ENCODE measurements at places on chromosomes 1 and 21. TPM values are rescaled to one million over a fixed set of nuclear protein-coding genes. Genes with fewer than 3 reads are reported as not detected.

GRCh38 chr1:12467570-12468286 lies 150.3 kb downstream of the DHRS3 start:
- no peak for DNase-seq

GRCh38 chr1:100038660-100039287 lies 69.0 kb downstream of the SLC35A3 start:
- DNase-seq, result peak; percentile 62

GRCh38 chr1:152048416-152049009 lies 11.7 kb upstream of the S100A11 start:
- peak; percentile 83 for DNase-seq

SYT14 gene
- total RNA-seq, result not detected

- DNase-seq, result no peak
Observed at GRCh38 chr1:54115520-54115919, 37.3 kb downstream of the CDCP2 start.

DNA sequence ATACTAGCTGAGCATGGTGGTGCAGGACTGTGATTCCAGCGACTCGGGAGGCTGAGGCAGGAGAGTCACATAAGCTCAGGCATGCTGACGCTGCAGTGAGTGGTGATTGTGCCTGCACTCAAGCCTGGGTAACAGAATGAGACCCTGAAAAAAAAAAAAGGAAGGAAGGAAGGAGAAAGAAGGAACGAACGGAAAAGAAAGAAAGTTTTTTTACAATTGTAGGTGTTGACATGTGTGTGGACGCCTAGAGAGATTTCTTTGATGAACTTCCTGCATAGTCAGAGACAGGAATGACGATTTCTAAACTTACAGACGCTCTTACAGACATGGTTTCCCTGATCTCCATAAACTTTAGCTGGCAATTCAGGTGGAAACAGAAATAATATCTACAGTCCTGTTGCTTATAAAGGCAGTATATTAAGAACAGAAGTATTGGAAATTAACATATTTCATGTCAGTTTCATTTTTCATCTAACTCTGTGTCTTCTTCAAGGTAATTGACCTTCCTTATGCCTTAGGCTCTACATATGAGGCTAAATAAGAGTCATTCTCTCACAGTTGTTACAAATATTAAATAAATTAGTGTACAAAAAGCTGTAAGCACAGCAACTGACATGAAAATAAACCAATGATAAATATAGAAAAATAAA lies 4.1 kb downstream of the SAMSN1 start:
- DNase-seq, result peak; percentile 28

GRCh38 chr1:193115629-193116227 lies 6.1 kb upstream of the CDC73 start:
- no peak for DNase-seq

CFHR2 gene
- total RNA-seq, result not detected

- DNase-seq, result peak; percentile 84
Observed at GRCh38 chr1:27099587-27100334, 55.2 kb downstream of the SLC9A1 start.

DNA sequence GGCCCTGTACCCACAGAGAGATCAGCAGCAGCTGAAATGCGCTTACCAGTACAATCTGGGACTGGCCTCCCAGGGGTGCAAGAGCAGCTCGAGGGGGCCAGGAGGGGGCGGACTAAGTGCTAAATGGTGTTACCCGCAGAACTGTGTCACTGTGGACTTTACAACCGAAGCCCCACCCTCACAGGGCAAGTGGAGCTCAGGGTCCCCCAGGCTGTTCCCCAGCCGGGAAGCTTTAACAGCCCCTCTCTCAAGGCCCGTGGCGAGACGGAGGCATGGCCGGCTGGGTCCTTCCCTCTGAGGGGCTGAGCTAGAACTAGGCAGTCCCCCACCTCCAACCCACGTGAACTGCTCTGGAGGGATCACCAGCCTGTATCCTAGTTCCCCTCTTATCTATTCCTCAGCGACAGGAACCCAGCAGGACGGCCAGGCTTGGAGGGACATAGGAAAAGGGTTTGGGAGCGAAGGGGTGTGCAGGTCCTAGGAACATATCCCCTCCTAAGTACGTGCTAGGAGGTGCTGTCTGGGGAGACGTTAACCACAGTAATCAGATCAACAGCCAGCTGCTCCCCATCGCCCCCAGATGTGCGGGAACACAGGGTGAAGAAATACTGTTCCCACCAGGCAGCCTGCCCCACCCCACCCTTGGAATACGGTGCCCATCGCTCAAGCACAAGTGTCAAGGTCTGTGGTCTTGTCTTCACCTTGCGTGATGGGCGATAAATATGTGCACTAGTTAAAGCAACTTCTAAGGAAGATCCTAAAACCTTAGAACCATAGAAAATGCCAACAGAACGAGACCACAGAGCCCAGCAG lies 24.4 kb downstream of the ZBTB17 start:
- DNase-seq, result no peak

DNA sequence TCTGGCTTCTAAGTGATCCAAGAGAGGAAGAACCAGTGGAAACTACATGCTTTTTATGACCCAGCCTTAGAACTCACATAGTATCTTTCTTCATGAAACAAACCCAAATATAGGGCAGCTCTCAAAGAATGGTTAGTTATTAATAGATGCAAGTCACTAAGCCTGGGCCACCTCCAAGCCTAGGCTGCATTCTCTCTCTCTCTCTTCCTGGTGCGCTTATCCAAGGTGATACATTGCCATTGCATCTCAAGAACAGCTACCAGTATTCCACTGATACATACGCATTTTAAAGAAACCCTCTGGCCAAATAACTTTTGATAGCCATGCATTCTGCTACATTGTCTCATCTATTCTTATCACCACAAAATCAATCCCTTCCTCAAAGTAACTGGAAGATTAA lies 455.6 kb upstream of the ADGRL2 start:
- no peak for DNase-seq

DNA sequence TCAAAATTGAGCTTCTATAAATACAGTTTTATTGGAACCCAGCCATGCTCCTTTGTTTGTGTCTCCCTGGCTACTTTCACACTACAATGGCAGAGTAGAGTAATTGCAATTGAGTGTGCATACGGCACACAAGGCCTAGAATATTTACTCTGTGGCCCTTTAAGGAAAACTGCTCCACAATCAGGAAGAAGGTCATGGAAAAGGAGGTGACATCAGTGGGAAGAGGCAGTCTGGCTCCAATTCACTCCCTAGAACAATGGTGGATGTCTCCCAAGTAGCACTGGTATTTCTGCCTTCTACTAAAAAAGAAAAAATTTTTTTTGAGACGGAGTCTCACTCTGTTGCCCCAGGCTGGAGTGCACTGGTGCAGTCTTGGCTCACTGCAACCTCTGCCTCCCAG lies 51.3 kb downstream of the KRTAP19-8 start:
- DNase-seq, result no peak

GSTM2 gene
- 20.7 TPM for total RNA-seq

- no peak for DNase-seq
Observed at GRCh38 chr21:33388188-33388587, 15.0 kb upstream of the IFNGR2 start.

BRINP3 gene
- under 0.01 TPM for total RNA-seq

POU3F1 gene
- total RNA-seq, result 0.27 TPM

DNA sequence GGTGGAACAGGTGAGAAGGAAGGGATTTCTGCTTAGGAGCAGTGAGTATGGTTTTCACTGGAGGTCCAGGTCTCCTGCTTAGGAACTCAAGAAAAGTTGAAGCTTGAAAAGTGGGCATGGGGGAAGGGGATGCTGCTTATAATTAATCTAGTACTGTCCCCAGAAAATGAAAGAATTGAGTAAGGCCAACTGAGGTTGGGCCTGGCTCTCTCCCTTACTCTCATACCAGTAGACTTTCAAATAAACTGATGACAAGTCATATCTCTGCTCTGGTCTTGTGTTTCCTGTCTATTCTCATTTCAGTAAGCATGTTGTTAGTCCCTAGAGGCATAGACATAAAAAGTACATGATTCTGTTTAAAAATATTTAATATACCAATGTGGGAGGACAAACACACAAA lies 26.4 kb downstream of the CD48 start:
- no peak for DNase-seq

TNFRSF25 gene
- total RNA-seq, result 7.3 TPM

SYTL1 gene
- 108 TPM for total RNA-seq

DNA sequence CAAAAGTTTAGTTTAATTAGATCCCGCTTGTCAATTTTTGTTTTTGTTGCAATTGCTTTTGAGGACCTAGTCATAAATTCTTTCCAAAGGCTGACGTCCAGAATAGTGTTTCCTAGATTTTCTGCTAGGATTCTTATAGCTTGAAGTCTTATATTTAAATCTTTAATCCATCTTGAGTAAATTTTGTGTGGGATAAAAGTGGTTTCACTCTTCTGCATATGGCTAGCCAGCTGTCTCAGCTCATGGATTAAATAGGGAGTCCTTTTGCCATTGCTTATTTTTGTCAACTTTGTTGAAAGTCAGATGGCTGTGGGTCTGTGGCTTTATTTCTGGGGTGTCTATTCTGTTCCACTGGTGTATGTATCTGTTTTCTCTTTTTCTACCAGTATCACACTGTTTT lies 801.3 kb upstream of the ADGRL4 start:
- DNase-seq, result no peak

DNA sequence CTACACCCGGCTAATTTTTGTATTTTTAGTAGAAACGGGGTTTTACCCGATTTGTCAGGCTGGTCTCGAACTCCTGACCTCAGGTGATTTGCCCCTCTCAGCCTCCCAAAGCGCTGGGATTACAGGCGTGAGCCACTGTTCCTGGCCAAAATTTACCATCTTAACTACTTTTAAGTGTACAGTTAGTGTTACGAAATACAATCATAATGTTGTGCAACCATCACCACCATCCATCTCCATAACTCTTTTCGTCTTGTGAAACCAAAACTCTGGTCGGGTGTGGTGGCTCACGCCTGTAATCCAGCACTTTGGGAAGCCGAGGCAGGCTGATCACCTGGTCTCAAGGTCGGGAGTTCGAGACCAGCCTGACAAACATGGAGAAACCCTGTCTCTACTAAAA lies 14.1 kb upstream of the ZBTB40 start:
- DNase-seq, result no peak

DNA sequence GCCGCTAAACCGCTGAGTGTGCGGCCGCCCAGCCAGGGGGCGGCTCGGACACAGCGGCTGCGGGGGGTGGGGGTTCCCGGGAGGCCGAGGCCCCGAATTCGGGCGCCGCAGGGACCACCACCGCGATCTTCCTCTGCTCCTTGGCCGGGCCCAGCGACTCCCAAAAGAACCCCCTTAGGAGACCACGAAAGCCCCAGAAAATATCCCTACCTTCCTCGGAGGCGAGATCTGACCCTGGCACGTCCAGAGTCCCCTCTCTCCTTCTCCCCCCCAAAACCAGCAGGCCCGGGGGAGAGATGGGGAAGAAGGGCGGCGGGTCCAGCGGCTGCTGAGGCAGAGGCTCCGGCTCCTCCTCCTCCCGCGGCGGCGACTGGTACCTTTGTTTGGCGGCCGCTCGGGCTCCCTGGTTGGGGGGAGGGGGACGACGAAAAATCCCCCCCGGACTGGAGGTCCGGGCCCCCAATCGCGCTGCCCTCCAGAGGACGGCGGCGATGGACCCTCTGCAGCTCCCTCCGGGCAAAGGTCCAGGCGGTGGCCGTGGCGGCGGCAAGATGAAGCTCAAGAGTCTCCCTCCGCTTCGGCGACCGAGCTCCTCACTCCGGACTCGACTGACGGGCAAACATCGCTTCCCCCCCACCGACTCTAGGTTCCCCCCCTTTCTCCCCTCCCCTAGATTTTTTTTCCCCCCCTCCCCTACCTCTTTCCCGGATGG lies at the start of gene ARID4B:
Gene ARID4B, minus strand, starts transcription at position 621 of the 712 bp plus-strand sequence. CDS start 1,260 bp downstream, outside the sequence.
- no peak for DNase-seq

DNA sequence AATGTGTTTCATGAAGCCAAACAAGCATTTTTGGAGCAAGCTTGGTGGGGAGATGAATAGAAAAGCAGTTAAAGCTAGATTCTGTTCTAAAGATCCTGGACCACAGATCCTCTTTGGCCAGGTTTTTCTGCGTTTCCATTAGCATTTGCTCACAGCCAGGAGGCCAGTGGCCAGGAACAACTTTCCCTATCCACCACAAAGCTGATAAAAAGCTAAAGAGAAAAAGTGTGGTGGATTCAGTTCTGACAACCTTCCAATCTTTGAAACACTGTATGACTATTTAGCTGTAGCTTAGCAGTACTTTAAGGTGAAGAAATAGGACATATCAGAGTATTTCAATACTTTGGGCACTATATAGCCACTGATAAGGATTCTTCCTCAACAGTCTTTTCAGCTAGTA lies 3.0 kb upstream of the NEK7 start:
- no peak for DNase-seq

DNA sequence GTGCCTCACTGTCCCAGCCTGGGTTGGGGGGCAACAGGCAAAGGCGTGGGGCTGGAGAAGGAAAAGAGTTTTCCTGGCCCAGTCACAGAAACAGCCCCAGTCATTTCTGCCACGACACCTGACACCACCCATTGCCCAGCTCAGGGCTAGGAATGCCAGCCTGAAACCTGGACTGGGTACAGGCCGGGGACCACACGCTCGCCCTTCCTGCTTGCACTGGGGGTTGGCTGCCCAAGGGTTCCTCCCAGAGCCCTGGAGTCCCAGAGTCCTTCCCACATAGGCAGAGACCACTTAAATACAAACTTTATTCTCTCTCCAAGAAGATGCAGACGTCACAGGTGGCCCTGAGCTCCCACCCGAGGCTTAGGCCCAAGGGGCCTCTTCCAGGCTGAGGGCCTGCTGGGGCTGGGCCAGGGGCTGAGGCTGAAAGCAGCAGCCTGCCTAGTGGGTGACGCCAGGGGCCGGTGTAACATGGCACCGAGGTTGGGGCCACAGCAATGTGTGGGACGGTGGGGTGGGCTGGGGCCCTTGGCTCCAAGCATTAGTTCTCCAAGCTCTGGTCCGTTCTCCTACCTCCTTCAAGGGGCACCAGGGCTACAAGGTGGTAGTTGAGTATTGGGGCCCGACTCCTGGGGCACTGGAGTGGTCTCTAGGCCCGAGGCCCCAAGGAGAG lies 1.6 kb downstream of the TMEM52 start:
- DNase-seq, result no peak

FLG gene
- total RNA-seq, result under 0.01 TPM

CHODL gene
- under 0.01 TPM for total RNA-seq

DNA sequence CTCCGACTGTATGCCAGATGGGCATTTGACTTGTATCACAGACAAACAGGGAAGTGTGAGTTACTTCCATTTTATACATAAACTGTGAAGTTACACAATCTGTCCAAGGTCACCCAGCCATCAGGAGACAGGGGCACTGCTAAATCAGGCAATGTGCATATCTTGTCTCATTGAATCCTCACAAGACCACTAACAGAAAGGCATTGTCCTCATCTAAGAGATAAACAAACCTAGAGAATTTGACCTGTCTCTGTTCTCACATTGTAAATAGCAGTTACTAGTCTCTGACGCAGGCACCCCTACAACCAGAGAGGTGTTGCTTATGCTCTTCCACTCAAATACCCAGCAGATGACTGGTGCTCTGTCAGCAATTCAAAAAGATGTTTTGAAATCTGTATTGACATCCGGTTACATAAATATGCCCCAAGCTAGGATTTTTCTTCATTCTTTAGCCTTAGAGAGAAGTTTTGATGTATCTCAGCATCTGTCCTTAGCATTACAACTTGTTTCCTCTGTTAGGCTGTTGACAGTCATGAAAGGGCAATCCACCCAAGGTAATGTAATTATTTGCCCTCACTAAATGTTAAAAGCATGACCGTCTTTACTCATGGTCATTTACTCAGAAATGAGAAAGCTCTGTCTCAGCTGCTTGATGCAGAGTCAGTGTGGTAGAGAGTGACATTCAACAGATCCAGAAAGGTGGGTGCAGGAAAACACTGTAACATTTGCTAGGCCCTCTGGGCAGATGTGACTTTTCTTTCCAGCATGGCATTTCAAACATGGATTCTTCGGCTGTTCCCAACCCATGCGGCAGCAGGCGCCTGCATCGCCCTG lies 51.9 kb upstream of the ZNF326 start:
- no peak for DNase-seq
